Kidney epithelial cell (primary cell): ENCODE measurements at places on chromosomes 7 and 10. TPM values are rescaled to one million over a fixed set of nuclear protein-coding genes. Genes with fewer than 3 reads are reported as not detected.

The ZP3 gene
- total RNA-seq: 6.0 and 8.6 TPM in 2 replicates

The ASB4 gene
- total RNA-seq: not detected in 2 replicates

The GRM3 gene
- total RNA-seq: not detected in 2 replicates

The TRPV6 gene
- 7.6 and 10.6 TPM in 2 replicates for total RNA-seq

- no peak for DNase-seq
These were observed 124.7 kb downstream of the GRM3 start for GRCh38 chr7:86768394-86768793.

- no peak for DNase-seq
These were observed 107.4 kb upstream of the ABCB5 start for GRCh38 chr7:20508109-20508508.

- no peak for DNase-seq
These were observed 454.5 kb downstream of the DNAJB6 start for GRCh38 chr7:157791261-157791660.

GRCh38 chr10:4684434-4684833 lies 141.6 kb upstream of the AKR1E2 start:
- DNase-seq: no peak

DNA sequence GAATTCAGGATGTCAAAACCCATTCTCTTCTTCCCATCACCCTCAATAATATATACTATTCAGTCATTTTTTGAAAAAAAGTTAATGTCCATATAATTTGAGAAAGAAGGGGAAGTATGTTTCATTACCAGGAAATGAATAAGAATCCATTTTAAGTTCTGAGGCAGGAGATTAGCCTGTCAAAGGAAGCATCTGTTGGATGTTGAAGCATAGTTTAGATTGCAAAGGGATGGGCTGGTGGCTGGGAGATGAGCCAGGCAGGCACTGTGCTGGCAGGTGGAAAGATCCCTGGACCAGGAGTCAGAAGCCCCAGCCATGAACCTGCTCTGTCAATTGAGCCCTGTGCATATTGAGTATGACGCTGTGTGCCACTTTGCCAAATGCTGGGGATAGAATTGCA lies 48.4 kb upstream of the CRTAC1 start:
- no peak for DNase-seq

DNA sequence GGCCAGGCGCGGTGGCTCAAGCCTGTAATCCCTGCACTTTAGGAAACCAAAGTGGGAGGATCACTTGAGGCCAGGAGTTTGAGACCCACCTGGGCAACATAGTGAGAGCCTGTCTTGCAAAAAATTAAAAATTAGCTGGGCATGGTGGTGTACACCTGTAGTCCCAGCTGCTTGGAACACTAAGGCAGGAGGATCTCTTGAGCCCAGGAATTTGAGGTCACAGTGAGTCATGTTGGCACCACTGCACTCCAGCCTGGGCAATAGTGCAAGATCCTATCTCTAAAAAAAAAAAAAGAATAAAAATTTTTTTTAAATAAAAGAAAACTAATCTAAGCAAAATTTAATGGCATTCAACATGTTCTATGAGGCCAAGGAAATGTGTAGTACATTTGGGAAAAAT lies 44.9 kb upstream of the UBN2 start:
- no peak for DNase-seq

DNA sequence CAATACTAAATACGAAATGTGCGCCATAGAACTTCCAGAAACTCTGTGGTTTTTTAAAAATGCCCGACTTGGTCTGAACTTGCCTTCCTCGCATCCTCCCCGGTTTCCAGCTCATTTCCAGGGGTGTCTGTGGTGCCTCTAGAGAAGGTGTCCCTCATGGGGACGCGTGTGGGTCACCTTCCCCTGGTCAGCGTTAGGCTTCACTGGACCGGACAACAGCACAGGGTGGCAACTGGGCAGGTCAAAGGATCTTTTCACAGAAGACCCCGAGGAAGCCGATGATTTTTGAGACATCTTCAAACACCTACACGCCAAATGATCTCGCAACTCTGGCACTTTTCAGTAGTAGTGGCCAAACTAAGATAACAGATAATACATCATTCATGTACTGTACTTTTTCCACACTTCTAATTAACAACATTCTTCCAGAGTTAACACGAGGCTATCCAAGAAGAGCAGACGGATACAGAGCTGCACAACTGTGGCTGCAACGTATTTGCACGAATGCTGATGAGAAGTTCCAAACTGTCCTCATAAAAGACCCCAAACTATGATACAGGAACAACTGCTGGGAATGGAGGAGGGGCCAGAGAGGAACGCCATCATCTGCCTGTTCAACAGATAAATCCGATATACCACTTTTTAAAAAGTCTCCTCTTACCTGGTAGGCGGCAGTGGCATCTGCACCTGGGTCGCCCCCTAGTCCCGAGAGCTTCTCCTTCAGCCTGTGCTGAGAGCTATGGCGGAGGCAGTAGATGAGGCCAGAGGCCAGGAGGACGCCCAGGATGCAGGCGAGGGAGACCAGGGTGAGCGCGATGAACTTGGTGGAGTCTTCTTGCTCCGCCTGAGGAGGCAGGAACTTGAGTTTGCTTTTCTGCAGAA lies 345.5 kb downstream of the DNAJB6 start:
- no peak for DNase-seq

GRCh38 chr10:127890832-127891334 lies 1.9 kb downstream of the CLRN3 start:
- no peak for DNase-seq
